ENCODE measurements at places on chromosomes 1 and 21.
A peak's percentile ranks its signal among the peaks of the same experiment; 100 is the strongest.

- no peak for DNase-seq
Observed at GRCh38 chr1:53134961-53135734, 7.3 kb downstream of the SLC1A7 start.

- DNase-seq, result peak; percentile 80
Observed at GRCh38 chr1:226109829-226110248, 47.3 kb downstream of the H3-3A start.

- no peak for DNase-seq
Observed at GRCh38 chr1:185834371-185834905, 100.2 kb downstream of the HMCN1 start.

GRCh38 chr1:19765623-19766022 lies 34.1 kb downstream of the TMCO4 start:
- peak; percentile 1 for DNase-seq

- no peak for DNase-seq
Observed at GRCh38 chr1:94666797-94667196, 125.2 kb upstream of the F3 start.

DNA sequence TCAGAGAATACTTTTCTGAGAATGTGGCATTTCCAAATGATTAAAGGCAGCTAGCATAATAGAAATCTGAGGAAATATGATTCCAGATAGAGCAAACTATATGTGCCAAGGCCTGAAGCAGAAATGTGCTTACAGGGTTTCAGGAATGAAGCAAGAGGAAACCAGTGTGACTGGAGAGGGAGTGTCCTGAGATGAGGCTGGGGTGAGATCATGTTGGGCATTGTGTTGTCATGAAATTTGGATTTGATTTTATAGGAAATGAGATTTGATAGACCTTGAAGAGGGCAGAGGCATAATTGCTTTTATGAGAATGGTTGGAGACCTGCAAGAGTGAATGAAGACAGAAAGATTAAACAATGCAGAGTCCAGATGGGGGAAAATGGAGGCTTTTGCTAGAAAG lies 338.1 kb upstream of the SNX7 start:
- no peak for DNase-seq

DNA sequence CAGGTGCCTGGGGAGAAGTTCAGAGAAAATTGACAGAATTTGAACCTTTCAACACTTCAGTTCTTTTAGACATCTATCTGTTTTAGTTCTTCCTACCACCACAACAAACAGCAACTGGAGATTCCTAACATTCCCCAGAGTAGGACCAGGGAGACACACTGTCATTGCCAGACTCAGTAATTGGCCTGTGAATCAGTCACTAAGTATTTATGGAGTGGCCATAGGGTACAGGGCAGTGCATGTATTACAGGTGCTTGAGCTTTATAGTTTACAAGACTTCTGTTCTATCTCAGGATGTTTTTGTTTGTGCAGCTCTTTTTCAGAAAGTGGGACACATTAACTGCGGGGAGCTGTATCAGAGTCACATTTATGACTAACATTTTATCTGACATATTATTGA lies 1.7 kb downstream of the CDC14A start:
- DNase-seq, result peak; percentile 17

GRCh38 chr1:14071581-14071980 lies 371.6 kb downstream of the PRDM2 start:
- DNase-seq, result no peak

DNA sequence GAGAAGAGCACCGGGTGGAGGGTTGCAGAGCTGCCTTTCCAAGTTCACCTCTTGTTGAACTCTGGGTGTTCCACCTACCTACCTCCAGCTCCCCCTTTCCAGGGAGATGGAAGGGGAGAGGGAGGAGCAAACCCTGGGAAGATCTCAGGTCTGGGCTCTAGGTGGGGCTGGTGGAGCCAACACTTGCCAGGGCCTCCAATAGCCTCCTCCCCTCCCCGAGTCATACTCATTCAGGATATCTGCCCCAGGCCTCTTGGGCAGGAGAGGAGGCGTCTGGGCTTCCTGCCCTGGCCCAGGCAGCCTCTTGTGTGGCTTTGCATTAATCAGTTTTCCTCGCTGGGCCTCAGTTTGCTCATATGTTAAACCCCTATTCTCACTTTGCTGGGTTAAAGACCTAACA lies 13.4 kb downstream of the RAP1GAP start:
- no peak for DNase-seq

- no peak for DNase-seq
Observed at GRCh38 chr21:41777951-41778815, 11.3 kb upstream of the RIPK4 start.

DNA sequence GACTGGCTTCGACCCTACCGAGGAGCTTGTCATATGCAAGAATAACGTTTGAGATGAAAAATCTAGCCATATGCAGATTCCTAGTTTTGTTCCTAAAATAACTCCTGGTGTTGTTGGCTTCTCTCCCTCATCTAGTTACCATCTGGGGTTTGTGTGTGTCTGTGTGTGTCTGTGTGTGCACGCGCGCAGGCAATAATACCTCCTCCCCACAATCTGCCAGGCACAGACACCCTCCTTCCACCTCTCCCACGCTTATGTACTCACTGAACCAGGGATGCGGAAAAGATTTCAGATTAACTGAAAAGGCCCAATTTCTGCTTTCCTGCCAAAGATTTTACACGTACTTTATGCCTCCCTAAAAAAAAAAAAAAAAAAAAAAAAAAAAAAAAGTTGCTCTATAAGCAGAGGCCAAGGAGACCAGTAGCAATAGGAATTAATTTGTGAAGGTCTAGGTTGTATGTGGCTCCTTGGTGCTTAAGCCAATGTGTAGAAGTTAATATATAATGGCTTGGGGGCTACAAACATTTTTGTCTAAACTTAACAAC lies 452.7 kb downstream of the NUF2 start:
- DNase-seq, result no peak

DNA sequence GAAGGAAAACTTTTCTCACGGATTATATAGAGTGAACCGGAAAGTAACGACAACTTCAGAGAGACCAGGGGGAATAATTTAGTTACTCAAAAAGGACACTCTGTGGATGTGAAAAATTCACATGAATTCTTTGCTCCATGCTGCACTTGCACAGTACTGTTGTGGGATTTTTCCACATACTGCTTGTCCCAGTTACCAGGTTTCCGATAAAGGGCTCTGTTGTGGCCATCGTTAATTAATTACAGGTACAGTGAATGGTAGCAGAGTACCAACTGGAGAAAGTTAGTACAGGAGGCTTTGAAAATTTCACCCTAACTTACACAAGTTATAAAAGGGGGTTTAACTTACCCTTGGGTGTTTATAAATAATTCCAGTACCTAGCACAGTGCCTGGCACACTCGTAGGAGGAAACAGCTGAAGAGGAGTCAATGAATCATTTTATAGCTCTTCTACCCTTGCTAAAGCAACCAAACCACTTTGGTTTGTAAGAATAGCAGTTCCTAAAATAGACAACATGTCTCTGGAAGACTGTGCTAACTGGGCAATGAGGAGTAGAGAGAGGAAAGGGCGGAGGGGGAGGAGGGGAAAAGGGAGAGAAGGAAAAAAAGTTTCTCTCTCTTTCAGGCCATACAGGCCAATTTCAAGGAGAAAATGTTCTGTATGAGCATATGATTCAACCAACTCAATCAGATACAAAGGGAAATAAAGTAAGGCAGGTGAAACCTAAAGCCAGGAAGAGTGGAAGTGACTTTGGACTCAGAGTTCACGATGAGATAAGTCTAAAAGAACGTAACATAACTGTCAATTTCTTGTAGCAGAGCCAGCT lies 98.3 kb upstream of the MAGI3 start:
- no peak for DNase-seq

GRCh38 chr21:29751473-29752185 lies 188.2 kb downstream of the GRIK1 start:
- no peak for DNase-seq

GRCh38 chr1:181344091-181344490 lies 139.2 kb upstream of the CACNA1E start:
- DNase-seq, result no peak

DNA sequence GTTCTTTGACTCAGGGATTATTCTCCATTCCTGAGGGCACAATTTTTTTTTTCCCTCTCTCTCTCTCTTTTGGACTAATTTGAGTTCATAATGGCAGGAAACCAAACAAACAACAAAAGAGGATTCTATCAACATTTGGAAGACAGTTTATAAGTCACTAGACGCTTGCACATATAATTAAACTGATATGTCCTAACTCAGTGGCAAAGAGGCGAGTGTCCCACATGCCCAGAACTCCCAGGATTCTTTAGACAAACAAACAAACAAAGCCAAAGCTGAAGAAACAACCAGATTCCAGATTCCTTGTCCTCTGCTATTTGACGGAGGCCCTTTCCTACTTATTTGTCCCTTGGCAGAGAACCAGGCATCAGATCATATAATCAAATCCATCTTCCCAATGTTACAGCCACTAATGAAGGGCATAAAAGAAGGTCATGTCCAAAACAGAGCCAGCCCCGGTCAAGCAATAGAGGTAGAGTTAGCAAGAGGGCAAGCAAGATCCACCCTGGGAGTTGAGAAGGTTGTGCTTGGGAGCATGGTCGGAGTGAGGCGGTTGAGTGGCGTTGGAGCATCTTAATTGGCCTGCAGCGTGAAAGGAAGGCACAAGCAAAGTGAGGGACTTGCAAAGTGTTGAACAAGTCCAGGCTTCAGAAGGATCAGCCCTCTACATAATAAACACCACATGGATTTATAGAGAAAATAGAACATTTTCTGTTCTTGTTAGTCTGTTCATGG lies 30.3 kb downstream of the ZNF362 start:
- DNase-seq, result no peak

DNA sequence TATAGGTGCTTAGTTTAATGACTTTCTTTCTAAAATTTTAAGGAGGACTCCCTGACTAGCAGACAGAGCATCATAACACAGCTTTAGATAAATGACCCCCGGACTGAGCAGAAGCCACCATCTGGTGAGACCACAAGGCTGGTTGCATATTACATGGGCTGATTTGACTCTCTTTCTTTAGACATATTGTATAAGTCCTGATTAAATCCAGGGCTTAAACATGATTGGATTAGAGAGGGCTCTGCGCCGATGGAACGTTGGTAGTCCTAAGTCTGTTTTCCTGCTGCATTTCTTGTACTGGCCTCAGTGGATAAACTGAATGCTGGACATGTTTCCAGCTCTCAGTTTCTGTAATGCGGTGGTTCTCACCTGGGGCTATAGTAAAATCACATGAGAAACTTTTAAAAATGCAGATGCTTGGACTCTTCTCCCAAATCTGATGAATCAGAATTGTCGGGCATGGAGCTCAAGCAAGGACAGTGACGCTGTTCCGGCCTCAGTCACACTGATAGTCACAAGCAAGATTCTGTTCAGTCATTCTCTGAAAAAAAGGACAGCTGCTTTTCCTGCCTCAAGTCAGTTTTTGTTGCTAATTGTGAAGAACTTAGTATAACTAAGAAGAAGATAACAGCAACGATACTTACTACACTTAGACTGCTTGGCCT lies 16.6 kb downstream of the DDI2 start:
- DNase-seq, result no peak

- DNase-seq, result no peak
Observed at GRCh38 chr1:46517010-46517600, 27.5 kb downstream of the DMBX1 start.

DNA sequence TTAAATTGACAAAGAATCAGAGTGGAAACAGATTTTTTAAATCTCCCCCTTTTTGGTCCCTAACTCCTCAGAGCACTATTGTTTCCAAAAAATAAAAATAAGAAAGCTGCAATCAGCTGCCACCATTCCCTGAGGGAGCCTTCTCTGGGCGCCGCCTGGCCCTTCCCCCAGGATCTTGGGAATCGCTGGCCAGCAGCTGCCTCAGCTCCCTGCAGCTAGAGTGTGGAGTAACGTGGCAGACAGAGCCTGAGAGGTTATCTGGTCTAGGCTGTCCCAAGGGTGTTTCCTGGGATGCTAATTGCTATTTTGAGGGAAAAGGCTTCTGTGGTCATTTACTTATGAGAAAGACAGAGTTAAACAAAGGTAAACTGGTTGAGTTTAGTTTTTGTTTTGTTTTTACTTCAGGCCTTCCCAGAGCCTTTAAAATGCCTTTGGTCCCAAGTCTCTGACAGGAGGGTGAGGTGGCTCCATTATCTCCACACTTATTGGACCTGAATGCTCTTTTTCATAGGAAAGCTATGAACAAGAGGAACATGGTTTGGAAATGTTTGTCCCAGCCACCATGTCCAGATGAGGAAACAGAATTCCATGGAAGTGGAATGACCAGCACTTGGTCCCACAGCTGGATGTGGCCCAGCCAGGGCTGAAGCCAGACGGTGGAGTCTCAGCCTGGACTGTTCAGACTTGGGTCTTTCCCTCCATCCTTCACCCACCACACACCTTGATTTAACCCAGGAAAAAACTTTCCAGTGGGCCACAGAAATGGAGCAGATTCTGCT lies 14.1 kb upstream of the KIAA1614 start:
- no peak for DNase-seq

- DNase-seq, result no peak
Observed at GRCh38 chr1:116908820-116909511, 750 bp upstream of the PTGFRN start.

- no peak for DNase-seq
Observed at GRCh38 chr1:201420608-201421002, 925 bp downstream of the TNNI1 start.

GRCh38 chr1:28301368-28302174 lies 27.3 kb upstream of the MED18 start:
- no peak for DNase-seq

- no peak for DNase-seq
Observed at GRCh38 chr1:39987869-39988268, 32.9 kb downstream of the MFSD2A start.

DNA sequence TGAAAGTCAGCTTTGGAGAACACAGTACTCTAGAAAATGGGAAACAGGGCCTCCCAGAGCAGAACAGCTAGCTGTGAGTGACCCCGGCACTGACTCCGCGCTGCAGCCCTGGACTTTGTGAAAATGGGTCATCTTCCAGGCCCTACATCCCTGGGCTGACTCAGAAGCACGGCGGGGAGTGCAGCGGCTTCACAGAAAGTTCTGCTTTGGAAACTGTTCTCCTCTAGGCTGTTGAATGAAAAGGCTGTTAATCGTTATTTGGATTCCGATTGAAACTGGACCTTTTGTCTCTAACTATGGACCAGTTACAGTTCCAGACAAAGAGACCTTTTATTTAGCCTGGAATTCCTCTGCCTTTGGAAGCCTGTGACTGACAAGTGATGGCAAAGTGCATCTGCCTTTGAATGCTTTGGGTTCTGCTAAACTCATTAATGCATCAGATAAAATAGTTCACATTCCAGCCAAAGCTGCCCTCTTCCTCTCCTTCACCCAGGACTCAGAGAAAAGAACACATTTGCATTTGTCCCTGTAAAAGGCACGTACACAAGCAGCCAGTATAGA lies 144.9 kb upstream of the HOOK1 start:
- no peak for DNase-seq

DNA sequence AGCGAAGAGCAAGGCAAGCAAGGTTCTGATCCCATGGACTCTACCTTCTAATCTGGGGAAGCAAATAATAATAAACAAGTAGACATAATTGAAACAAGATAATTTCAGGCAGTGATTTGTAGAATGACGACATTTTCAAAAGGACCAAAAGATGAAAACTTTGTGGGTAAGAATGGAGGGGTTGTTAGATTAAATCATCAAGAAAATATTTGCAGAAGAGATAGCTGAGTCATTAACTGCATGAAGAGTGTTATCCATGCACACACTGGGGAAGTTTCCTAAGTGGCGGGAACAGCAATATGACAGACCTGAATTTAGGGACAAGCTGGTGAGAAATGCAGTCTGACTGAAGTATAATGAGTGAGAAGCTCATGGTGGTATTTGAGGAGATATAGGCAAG lies 583.1 kb upstream of the RGS18 start:
- DNase-seq, result no peak
